Esophagus squamous epithelium (tissue), 5 donors: ENCODE measurements at places on chromosomes 4 and X. TPM values are rescaled to one million over a fixed set of nuclear protein-coding genes. Genes with fewer than 3 reads are reported as not detected.

DNA sequence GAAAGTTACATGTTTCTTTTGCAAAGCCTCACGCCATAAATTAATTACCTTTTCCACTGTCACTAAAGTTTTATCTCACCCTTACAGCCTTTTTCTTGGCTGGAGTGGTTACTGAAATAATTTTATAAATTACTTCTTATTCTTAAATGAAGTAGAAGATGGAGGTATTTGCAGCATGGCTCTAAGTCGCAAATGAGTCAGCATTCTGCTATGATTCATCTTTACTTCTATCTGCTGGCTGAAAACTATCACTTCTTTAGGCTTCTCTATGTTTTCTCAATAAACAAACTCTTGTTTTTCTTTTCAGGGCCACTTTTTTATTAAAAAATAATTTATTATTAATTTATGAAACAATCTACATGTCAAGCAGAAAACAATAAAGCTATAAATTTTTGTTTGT, 210.2 kb upstream of the GYPA start:
- DNase-seq: no peak
- H3K4me1 ChIP-seq: no peaks in the 10 kb centered on the region
- H3K36me3 ChIP-seq: no peaks in the 10 kb centered on the region
- no peak overlapping the region for H3K27ac ChIP-seq

- no peaks in the 10 kb centered on the region for H3K27me3 ChIP-seq
- H3K27ac ChIP-seq: no peak overlapping the region
- no peak for DNase-seq
- no peaks in the 10 kb centered on the region for H3K36me3 ChIP-seq
- H3K4me1 ChIP-seq: no peaks in the 10 kb centered on the region
Measured at GRCh38 chr4:22668301-22668700, 24.4 kb upstream of the GBA3 start.

- no peak overlapping the region for H3K4me3 ChIP-seq
- no peaks in the 10 kb centered on the region for H3K27me3 ChIP-seq
- no peaks in the 10 kb centered on the region for H3K4me1 ChIP-seq
- no peak overlapping the region for H3K27ac ChIP-seq
- H3K36me3 ChIP-seq: no peaks in the 10 kb centered on the region
- no peak for DNase-seq
Measured at GRCh38 chr4:147693218-147693617, 9.3 kb upstream of the PRMT9 start.

DNA sequence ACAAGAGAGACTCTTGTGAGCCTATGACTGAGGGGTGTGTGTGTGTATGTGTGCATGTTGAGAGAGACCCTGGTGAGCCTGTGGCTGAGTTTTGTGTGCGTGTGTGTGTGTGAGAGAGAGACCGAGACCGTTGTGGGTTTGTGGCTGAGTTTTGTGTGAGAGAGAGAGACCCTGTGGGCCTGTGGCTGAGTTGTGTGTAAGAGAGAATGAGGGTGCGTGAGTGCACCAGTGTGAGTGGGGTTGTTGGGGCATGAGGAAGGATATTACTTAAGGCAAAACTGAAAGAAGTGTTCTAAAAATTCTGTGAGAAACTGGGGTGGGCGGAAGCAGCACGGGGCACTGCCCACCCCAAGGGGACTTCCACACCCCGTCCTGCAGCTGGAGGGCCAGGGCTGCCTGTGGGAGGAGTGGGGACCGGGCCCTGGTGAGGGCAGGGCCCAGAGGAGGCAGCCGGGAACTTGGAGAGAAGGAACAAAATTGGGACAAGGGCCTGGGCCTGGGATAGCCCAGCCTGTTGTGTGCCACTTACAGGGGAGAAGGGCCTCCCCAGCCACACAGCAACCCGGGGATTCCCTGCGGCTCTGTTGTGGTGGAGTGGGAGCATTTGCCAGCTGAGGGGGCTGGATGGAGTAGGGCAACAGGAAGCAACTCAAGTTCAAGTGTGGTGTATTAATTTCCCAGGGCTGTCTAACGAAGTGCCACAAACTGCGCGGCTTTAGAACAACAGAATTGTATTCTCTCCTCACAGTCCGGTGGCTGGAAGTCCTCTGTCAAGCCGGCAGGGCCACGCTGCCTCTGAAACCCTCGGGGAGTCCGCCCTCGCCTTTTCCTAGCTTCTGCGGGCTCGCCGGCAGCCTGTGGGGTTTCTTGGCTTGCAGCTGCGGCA, 22.1 kb downstream of the TMEM131L start:
- no peak for DNase-seq
- peak overlapping the region; percentile 9 for H3K4me3 ChIP-seq
- peak overlapping the region; percentile 90 for H3K27ac ChIP-seq
- H3K4me1 ChIP-seq: peaks cover 71% of the 10 kb centered on the region

DNA sequence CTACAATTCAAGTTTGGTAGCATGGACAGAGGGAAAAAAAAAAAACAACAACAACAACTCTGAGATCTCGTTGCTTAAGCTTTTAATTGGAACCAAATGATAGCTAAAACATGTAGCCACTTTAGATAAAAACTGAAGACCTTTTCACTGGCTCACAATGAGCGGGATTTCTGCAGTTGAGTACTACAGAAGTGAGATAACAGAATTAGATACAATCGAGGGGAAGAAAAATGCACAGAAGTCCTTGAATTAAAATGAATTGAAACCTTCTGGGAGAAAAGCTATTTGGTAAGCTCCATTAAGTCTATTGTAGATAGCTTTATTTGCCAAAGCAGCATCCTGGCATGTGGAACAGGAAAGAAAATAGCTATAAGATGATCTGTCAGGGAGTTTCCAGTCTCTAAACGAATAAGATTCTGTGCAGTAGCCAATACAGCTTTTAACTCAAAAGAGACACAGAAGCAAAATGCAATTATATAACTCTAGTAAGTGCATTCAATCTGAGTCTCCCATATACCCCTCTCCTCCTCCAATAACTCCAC, 248.5 kb downstream of the ENOX2 start:
- no peak overlapping the region for H3K27ac ChIP-seq
- DNase-seq: no peak
- H3K27me3 ChIP-seq: no peaks in the 10 kb centered on the region

GRCh38 chr4:6221851-6222760, 21.8 kb upstream of the JAKMIP1 start:
- peak overlapping the region; percentile 55 for H3K4me3 ChIP-seq
- DNase-seq: no peak
- H3K27ac ChIP-seq: no peak overlapping the region

DNA sequence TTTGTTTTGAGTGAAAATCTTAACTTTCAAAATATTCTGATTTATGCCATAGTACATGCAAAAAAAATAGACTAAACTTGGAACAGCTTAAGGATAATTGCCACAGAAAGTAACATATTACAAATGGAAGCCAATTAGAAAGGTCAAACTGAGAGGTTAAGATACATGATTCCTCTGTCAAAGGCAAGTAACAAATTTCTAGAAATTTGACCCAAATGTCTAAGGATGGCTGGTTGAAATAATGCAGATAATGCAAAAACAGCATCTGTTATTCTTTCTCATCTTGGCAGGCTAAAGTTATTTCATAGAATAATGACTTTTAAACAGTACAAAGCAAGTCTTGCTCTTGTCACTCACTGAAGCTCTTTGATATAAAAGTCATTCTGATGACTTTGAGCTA, 10.5 kb downstream of the FGF5 start:
- no peaks in the 10 kb centered on the region for H3K4me1 ChIP-seq
- H3K4me3 ChIP-seq: no peak overlapping the region
- H3K36me3 ChIP-seq: no peaks in the 10 kb centered on the region
- H3K27me3 ChIP-seq: peaks cover 10% of the 10 kb centered on the region
- no peak for DNase-seq
- no peak overlapping the region for H3K27ac ChIP-seq

GRCh38 chrX:86806786-86807185, 658.5 kb downstream of the DACH2 start:
- H3K27me3 ChIP-seq: no peaks in the 10 kb centered on the region
- H3K36me3 ChIP-seq: no peaks in the 10 kb centered on the region
- DNase-seq: no peak
- H3K4me3 ChIP-seq: no peak overlapping the region
- H3K27ac ChIP-seq: no peak overlapping the region

DNA sequence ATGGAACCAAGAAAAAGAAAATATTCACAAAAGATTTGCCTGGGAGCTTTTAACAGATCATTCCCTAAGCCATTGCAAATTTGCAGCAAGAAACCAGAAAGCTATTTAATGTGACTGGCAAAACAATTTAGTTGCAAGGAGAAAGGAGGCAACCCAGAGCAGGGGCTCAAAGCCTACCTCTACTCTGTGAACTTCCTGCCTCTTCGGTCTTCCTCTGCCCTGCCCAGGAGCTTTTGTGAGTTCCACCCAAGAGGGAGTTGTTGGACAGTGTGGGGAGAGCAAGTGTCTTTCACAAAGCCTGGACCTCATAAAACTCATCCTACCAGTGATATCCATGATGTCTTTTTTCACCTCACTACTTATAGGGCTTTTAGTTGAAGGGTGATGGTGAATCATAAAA, 107.4 kb downstream of the AFF1 start:
- H3K27ac ChIP-seq: no peak overlapping the region
- H3K4me1 ChIP-seq: peaks cover 99% of the 10 kb centered on the region
- no peaks in the 10 kb centered on the region for H3K27me3 ChIP-seq
- no peak overlapping the region for H3K4me3 ChIP-seq
- DNase-seq: no peak

GRCh38 chr4:21728304-21728703, 220.3 kb downstream of the KCNIP4 start:
- no peak for DNase-seq
- no peak overlapping the region for H3K27ac ChIP-seq
- no peaks in the 10 kb centered on the region for H3K4me1 ChIP-seq

- H3K36me3 ChIP-seq: peaks cover 56% of the 10 kb centered on the region
- H3K4me3 ChIP-seq: no peak overlapping the region
- no peaks in the 10 kb centered on the region for H3K27me3 ChIP-seq
- H3K4me1 ChIP-seq: no peaks in the 10 kb centered on the region
Measured at GRCh38 chrX:53211391-53211978, 13.5 kb downstream of the KDM5C start.

DNA sequence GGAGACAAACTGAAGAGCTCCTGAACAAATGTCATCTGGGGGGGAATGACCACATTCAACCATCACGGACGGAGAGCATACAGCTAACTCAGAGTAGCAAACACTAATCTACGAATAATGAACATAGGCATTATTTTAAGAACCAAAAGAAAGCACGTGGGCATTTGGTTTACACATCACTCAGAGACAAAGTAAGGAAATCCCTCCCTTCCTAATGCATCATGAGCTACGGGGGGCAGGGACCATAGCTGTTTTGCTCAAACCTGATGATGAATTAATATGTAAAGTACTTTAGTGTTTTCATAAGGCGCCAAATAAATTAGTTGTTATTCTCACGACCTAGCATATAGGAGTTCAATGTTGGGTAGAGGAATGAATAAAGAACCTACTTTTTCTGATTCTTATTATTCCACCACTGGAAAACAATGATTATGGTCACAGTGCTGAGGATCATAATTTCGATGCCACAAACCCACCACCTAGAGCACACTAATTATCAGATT, 11.7 kb upstream of the TMEM156 start:
- no peak for DNase-seq
- no peaks in the 10 kb centered on the region for H3K36me3 ChIP-seq
- peaks cover 25% of the 10 kb centered on the region for H3K4me1 ChIP-seq
- H3K27me3 ChIP-seq: no peaks in the 10 kb centered on the region
- peak overlapping the region; percentile 98 for H3K27ac ChIP-seq

DNA sequence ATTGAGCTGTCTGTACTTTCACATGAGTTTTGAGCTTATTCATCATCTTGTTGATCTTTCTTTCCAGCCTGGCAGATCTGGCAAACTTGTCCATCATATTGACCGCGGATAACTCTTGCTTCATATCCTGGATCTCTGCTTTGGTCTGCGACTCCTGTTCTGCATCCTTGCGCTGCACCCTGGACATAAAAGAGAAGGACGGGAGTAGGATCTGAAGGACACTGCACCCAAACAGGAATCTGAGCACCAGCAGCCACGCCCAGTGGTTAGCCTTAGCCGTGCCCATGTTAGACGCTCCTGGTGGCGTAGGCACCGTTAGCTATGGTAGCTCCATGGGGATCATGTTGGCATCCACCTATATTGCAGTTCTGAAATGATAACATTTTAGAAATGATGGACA, 56.6 kb downstream of the LARP7 start:
- H3K27ac ChIP-seq: no peak overlapping the region
- H3K4me1 ChIP-seq: no peaks in the 10 kb centered on the region
- H3K4me3 ChIP-seq: no peak overlapping the region

DNA sequence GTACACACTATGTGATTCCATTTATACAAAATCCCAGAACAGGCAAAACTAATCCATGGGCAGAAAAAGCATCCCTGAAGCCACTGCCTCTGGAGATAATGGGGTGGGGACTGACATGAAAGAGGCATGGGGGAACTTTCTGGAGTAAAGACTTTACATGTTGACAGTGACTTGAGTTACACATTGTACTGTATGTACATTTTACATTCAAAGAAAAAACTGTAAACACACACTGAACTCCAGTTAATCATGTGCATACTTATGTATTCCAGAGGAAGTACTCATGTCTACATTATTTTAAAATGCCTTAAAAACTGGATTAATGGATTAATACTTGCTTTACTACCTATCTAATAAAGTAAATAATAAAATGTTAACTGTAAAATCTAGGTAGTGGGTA, 21.6 kb downstream of the CENPU start:
- no peak overlapping the region for H3K4me3 ChIP-seq
- H3K36me3 ChIP-seq: no peaks in the 10 kb centered on the region
- no peak overlapping the region for H3K27ac ChIP-seq
- H3K27me3 ChIP-seq: no peaks in the 10 kb centered on the region

GRCh38 chr4:36004204-36004851, 240.0 kb downstream of the ARAP2 start:
- no peaks in the 10 kb centered on the region for H3K36me3 ChIP-seq
- DNase-seq: no peak
- no peak overlapping the region for H3K27ac ChIP-seq
- H3K27me3 ChIP-seq: no peaks in the 10 kb centered on the region
- no peaks in the 10 kb centered on the region for H3K4me1 ChIP-seq

DNA sequence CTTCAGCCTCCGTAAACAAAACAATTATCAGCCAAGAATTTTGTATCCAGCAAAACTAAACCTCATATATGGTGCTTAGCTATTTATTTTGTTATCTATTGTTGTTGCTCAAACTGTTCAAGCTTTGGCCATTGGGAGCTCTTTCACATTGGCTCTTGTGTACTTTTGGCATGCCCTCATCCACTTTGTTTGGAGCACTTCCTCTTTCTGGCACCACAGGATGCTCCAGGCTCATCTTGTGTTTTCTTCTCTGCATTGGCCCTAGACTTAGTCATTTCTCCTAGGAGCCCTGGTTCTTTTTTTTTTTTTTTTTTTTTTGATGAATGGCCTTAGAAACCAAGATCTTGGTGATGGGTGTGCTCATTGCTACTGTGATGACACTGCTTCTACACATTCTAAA, 74.5 kb downstream of the DIPK2B start:
- no peaks in the 10 kb centered on the region for H3K36me3 ChIP-seq
- H3K4me1 ChIP-seq: no peaks in the 10 kb centered on the region
- no peak overlapping the region for H3K4me3 ChIP-seq
- no peaks in the 10 kb centered on the region for H3K27me3 ChIP-seq
- H3K27ac ChIP-seq: no peak overlapping the region

The UVSSA gene
- 11.9 TPM for total RNA-seq

The P2RY4 gene
- not detected for total RNA-seq

The PABPC5 gene
- not detected for total RNA-seq

The LSM6 gene
- total RNA-seq: 35.6 TPM

The CXCL6 gene
- total RNA-seq: 9.4 TPM

The COX7B2 gene
- total RNA-seq: not detected

The TRPC5OS gene
- not detected for total RNA-seq

The KLHL34 gene
- total RNA-seq: not detected

The ANXA10 gene
- total RNA-seq: 0.18 TPM

The MTCP1 gene
- total RNA-seq: 3.1 TPM

The PRDM5 gene
- 6.5 TPM for total RNA-seq

The VEGFD gene
- total RNA-seq: 0.61 TPM

The TIGD4 gene
- not detected for total RNA-seq
